ENCODE measurements at places on chromosomes 4 and X. TPM values are rescaled to one million over a fixed set of nuclear protein-coding genes. Genes with fewer than 3 reads are reported as not detected.

MTNR1A gene
- not detected for total RNA-seq

DNA sequence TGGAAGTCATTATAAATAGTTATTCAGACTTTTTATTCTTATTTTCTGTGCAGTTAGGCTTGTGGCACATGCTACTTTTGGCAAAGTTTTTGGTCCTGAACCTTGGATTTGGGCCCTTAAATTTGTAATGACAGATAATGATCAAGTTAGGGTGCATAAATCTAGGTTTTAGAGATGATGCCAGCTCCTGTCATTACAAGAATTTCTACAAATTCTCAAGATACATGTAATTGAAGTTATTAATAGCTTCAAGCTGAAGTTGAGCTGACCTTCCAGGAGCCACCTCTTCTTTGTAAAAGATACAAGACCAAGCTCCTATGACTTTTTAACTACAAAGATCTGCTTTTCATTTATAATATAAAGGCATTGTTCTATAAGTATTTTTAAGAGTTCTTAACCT, 255.6 kb upstream of the UGT8 start:
- no peak for DNase-seq

GABRG1 gene
- not detected for total RNA-seq

DNA sequence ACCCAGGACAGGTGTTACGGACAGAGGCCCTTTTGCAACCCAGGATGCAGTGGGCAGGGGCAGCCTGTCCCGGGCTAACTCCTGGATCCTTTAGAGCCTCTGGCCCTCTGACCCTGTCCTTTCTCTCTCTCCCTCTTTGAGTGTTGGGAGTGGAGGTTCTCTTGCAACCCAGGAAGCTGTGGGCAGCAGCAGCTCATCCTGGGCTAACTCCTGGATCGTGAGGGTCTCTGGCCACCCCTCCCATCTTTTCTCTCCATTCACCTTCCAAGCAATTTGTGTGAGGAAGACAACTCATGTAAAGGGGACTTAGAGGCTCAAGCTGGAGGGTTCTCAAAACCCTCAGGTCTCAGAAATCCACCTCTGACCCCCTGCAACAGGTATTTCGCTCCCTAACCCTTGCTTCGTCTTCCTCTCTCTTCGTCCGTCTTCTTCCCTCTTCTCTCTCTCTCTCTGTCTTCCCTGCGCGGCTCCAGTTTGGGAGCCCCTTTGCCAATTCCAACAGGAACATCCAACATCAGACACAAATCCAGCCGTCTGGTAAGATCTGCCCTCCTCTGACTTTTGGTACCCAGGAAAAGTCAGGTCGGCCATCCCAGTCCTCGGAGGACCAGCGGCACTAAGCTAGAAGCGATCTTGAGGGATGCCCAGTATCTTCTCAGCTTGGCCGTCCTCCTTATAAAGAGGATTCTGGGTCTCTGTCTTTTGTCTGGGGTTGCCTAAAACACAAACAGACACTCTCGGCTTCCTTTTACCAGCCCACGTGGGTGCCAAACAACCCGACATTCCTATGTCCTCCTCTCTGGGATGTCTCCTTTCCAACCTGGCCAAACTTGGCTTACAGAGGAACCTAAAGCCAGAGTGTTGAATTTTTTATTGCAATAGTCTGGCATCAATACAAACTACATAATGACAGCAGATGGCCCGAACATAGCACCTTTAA, 7.9 kb downstream of the ASMTL start:
- DNase-seq = no peak

PSAPL1 gene
- total RNA-seq = not detected

- no peak for DNase-seq
These were observed 34.3 kb upstream of the PROM1 start for GRCh38 chr4:16118090-16118489.

MUC7 gene
- not detected for total RNA-seq

- no peak for DNase-seq
These were observed 22.3 kb downstream of the MORF4L2 start for GRCh38 chrX:103663981-103664762.

GRCh38 chr4:113248320-113248719, 198.9 kb downstream of the ANK2 start:
- no peak for DNase-seq

- no peak for DNase-seq
These were observed 291.1 kb downstream of the KLHL4 start for GRCh38 chrX:87808576-87809243.

POU4F2 gene
- total RNA-seq = not detected

DNA sequence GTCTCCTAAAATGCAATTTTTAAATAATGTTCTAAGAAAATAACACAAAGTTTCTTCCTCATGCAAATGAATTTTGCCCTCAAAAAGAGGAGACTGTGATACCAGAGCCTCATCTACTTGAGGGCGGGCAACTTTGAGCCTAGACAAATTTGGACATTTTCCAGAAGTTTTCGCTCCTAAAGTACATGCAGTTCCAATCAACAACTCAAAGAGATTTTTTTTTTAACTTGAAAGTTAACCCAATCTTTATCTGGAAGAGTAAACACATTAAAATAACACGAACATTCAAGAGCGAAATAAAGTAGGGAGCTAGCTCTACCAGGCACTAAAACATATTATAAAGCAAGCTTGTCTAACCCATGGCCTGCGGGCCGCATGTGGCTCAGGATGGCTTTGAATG, 29.4 kb upstream of the FBXW7 start:
- DNase-seq = no peak
